ENCODE measurements at places on chromosomes 3 and 15.

DNA sequence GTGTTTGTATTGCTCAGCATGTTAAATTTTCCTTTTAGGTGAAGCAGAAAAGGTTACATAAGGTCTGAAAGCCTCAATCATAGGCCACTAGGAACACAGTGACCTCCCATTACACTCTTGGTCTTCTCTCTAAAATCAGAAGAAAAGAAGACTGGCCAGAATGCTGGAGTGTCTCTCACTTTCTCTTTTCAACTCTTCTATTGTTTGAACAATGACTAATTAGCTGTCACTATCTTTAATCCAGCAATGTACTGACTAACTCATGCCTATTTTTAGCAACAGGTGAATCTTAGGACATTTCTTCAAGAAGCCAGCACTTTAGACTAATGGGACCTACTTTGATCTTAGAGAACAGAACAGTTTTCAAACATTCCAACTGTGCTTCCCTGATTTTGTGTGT is 142.8 kb downstream of the TGFBR2 start:
- no peak for DNase-seq

DNA sequence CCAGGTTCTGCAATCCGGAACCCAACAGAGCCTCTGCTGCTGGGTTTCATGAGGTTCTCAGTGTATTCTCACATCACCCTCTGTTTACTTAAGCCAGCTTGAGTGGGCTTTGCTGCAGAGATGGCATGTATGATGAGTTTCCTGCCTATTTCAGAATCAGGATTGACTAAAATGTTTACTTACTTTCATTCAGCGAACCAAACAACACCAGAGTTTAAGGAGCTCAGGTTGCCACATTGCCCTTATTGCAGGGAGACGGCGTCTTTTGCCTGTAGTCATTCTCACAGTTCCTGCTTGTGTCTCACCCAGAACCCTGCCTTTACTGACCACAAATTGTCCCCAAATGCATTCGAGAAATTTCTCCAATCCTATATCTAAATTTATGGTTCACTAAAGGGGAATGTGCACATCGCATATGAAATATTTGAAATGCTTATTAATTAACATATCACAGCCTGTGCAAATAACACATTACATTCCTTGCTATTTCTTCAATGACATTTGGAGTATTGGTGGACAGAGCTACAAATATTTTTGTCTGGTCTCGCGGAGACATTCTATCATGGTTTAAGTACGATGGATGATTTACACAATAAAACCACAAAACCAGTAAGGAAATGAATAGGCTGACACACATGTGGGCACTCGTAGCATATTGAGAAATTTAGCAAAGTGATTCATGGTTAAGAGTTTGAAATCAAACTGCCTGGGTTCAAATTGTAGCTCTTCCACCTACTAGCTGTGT is 377.2 kb upstream of the CFAP20DC start:
- no peak for DNase-seq

DNA sequence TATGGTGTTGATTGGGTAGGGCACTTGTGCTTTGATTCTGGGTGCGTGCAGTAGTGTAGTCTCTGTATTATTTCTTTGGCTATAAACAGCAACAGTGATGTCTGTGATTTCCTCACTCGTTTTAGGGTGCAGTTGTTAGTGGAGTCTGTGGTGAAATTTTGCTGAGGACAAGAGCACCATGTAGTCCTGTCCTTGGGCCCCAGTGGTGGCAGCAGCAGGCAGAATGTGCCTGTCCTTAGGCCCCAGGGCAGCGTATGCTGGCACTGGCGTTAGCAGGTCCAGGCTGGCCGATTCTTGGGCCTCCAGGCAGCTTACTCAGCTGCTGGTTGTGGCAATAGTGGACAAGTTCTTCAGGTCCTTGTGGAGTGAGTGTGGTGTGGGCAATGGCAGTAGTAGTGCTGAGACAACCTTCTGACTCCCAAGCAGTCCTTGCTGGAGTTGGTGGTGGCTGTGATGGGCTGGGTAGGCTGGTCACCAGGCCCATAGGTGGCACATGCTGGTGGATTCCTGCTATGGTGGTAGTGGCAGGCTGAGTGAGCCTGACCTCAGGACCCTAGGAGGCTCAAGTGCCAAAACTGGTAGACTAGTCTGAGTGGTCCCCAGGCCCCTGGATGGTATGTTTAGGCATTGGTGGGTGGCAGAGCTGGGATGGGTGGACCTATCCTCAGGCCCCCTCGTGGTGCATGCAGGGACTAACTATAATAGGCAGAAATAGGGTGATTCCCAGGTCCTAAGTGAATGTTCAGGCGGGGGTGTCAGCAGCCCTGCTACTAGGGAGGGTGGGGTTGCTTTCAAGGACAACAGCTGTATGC is 56.3 kb downstream of the TNFAIP8L3 start:
- no peak for DNase-seq

DNA sequence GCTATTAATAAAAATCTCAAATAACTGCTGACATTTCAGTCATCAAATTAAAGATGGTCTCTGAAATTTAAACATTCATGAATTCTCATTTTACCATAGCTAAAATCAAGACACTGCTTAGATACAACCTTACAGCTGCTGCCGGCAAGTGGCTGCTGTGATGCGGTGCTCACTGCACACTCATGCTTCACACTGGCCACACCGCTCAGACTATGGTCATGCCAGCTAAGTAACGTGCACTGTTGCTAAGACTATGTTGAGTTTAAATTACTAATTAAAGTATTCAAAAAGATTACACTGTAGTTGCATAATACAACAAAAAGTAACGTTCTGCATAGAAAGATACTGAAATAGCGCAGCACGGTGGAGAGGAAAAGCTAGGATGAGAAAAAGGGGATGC is 12.1 kb downstream of the ATP13A3 start:
- no peak for DNase-seq

DNA sequence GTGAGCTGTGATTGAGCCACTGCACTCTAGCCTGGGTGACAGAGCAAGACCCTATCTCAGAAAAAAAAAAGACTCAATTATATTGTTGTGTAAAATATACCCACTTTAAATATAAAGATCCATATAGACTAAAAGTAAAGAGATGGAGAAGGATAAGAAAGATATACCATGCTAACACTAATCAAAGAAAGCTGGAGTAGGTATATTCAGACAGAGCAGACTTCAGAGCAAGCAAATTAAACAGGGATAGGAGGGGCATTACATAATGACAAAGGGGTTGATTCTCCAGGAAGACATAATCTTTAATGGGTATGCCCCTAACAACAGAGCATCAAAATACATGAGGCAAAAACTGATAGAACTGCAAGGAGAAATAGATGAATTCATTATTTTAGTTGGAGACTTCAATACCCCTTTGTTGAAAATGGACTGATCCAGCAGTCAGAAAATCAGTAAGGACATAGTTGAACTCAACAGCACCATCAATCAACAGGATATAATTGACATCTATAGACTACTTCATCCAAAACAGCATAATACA is 31.1 kb upstream of the RNU6-1 start:
- DNase-seq: no peak
